ENCODE measurements at places on chromosomes 3 and 15.

- no peak for DNase-seq
These were observed 61.1 kb downstream of the WDR76 start for GRCh38 chr15:43887901-43888300.

- DNase-seq = no peak
These were observed 1196.3 kb upstream of the GBE1 start for GRCh38 chr3:82957696-82958095.

- DNase-seq = no peak
These were observed 31.4 kb upstream of the FAN1 start for GRCh38 chr15:30872341-30872748.

DNA sequence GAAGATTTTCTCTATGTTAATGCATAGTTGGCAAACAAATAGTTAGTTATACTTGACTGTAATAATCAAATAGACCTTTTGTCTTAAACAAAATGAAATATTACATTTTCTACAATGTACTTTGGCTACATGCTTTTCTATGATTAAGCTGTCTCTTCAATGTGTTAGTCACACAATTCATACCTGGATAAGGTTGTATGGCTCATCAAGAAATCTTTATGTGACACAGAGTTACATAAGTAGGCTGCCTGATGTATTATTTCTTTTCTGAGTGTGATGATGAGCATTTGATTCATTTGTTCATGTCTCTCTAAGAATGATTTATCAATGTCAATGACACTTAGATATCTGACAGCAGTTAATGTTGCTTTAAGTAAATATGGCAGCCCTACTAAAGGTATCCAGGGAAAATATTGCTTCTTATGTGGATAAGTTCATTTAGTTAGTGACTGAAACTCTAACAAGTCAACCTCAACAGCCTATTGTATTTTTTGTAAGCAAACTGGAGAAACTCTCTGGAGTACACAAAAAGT, 157.4 kb upstream of the SOX2 start:
- no peak for DNase-seq

- no peak for DNase-seq
These were observed 105.5 kb downstream of the MME start for GRCh38 chr3:155185631-155186071.

GRCh38 chr15:89349206-89349558, 14.6 kb upstream of the POLG start:
- DNase-seq = no peak

Measured in CD4-positive, alpha-beta memory T cell (primary cell).